ENCODE measurements at places on chromosomes 2 and 18.

DNA sequence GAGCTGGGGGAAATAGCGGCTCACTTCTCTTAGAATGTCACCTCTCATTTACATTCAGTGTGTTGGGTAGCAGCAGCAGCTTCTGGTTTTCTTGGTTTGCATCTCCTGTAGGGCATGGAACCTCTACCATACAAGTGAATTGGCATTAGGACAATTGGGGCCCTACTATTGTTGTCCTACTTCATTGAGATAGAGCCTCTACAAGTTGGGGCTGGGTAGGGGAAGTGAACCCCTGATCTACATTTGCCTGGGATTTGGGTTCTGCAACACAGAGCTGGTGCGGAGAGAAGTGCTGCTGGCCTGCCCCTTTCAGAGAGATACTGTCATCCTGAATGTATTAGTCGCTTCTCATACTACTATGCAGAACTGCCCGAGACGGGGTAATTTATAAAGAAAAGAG, 391.6 kb upstream of the HS6ST1 start:
- DNase-seq, result no peak

GRCh38 chr18:68623342-68623741, 91.6 kb downstream of the TMX3 start:
- DNase-seq, result peak; percentile 70

- no peak for DNase-seq
Observed at GRCh38 chr2:61283443-61284160, 121.6 kb downstream of the C2orf74 start.

- no peak for DNase-seq
Observed at GRCh38 chr2:196263181-196263747, 91.9 kb upstream of the STK17B start.

DNA sequence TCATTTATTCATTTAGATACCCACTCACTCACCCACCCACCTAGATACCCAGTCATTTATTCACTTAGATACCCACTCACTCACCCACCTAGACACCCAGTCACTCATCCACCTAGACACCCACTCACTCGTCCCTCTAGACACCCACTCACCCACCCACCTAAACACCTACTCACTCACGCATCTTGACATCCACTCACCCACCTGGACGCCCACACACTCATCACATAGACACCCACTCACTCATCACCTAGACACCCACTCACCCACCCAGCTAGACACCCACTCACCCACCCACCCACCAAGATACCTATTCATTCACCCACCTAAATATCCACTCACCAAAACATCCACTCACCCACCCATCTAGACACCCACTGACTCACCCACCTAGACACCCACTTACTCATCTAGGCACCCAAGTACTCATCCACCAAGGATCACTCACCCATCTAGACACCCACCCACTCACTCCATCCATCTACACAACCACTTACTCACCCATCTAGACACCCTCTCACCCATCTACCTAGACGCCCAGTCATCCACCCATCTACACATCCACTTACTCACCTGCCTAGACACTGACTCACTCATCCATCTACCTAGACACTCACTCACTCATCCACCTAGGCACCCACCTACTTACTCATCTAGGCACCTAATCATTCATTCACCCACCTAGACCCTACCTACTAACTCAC, 723.7 kb upstream of the RAB6C start:
- DNase-seq, result no peak

GRCh38 chr2:10004836-10005235, 38.5 kb upstream of the KLF11 start:
- no peak for DNase-seq

- no peak for DNase-seq
Observed at GRCh38 chr2:63186331-63186730, 135.7 kb downstream of the OTX1 start.

GRCh38 chr2:12243381-12243780, 473.4 kb upstream of the TRIB2 start:
- DNase-seq, result no peak

Measured in NCI-H510A treated with DMSO at 0.1 percent for 48 hours (cell line).